ENCODE measurements at places on chromosomes 3 and 15. TPM values are rescaled to one million over a fixed set of nuclear protein-coding genes. Genes with fewer than 3 reads are reported as not detected.

LYSMD4 gene
- 7.2 TPM for polyA plus RNA-seq

LZTFL1 gene
- polyA plus RNA-seq = 13.7 TPM

CX3CR1 gene
- 2.6 TPM for polyA plus RNA-seq

GRCh38 chr3:137325170-137325569 lies 367.4 kb downstream of the IL20RB start:
- no peaks in the 10 kb centered on the region for H3K27me3 ChIP-seq
- H3K27ac ChIP-seq = no peak overlapping the region
- no peaks in the 10 kb centered on the region for H3K4me1 ChIP-seq
- no peak for DNase-seq

- no peak for DNase-seq
- H3K4me1 ChIP-seq = no peaks in the 10 kb centered on the region
- H3K4me3 ChIP-seq = no peak overlapping the region
- no peaks in the 10 kb centered on the region for H3K27me3 ChIP-seq
Observed at GRCh38 chr3:146881966-146882760, 277.0 kb upstream of the PLSCR5 start.

ZDHHC23 gene
- 2.9 TPM for polyA plus RNA-seq

DNA sequence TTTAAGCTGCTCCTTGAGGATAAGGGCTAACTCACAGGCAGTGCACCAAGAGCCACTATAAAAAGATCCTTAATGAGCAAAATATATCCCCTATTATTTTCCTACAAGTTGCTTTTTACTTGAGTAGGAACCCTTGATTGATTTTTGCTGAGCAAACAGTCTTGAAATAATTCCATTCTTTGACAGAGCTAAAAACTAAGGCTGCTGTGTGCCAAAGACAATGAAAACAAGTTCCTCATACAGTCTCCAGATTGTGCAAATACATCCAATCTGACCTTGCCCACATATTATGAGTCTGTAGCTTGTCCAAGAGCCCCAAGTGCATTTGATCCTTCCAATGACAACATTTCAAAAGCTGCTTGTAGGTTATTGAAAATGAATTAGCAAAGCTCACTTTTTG lies 15.0 kb downstream of the PRKAR2A start:
- no peaks in the 10 kb centered on the region for H3K4me1 ChIP-seq
- H3K27ac ChIP-seq = no peak overlapping the region
- no peaks in the 10 kb centered on the region for H3K36me3 ChIP-seq
- H3K27me3 ChIP-seq = no peaks in the 10 kb centered on the region
- no peak for DNase-seq

All from lung (tissue), 17 donors.